ENCODE measurements at places on chromosomes 16 and 17.
A peak's percentile ranks its signal among the peaks of the same experiment; 100 is the strongest.

DNA sequence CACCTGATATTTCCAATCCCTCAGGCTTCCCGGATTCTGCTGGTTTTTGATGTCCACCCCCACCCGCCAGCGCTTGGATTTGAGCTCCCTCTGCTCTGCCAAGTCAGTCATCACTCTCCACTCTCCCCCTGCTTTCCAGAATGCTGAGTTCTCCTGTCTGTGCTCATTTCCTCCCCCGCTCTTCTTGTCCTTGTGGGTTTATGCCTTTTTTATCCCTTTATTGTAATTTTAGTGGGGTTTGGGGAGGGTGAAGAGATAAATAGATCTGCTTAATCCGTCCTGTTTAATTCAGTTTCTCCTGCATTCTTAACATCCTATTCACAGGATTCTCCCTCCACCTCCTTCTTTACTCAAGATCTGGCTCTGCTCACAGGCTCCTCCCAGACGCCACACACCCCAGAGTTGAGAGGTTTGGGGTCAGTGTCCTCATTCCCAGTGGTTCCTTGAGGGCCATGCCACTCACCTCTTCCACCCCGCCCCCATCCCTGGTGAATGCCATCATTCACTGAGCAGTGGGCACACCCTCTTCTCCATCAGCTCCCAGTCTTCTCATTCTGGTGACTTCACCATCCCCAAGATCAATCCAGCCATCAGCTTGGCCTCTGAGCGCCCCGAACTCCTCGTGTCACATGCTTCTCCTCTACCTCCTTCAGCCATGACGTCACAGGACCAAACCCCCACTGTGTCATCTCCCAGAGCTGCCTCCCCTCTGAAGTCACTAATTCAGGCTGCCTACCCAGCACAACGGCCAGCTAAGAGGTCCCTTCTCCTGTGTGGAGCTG lies 15.1 kb upstream of the GUCY2D start:
- no peak for DNase-seq

- no peak for DNase-seq
Measured at GRCh38 chr17:82924214-82924613, 84.4 kb upstream of the ZNF750 start.

DNA sequence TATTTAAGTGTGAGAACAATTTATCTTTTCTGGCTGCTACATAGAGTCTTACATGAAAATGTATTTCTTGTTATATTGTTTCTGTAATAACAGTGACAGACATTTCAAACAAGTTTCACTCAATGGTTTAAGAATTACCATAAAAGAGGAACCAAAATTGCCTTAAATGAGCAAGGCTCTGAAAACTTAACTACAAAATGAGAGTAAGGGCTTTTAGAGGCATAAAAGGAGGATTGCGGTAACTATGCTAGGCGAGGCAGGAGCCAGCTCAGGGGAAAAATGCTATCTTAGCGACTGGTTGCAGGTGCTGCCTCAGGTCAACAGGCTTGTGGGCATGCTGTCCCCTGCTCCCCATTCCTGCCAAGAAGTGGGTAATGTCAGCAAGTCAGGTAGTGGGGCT lies 81.7 kb upstream of the MSI2 start:
- DNase-seq: no peak

GRCh38 chr16:68800257-68800875 lies 43.0 kb upstream of the TANGO6 start:
- peak; percentile 81 for DNase-seq

DNA sequence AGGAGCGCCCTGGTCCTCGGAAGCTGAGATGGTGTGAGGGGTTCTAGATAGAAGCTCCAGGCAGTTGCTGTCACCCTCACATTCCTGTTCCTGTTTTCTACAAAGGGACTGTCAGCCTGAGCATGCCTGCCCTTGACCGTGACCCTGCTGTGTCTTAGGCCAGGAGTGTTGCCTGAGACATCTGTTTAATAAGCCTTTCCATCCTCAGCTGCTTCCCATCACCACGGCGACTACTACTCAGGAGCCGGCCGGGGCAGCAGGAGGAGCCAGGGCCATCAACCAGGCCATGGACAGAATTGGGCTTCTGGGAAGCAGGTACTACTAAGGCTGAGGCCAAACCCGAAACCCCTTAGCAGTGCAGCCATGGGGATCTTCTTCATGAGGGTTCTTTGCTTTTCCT lies 151.4 kb downstream of the KATNIP start:
- DNase-seq: no peak

GRCh38 chr16:76007645-76008044 lies 269.6 kb upstream of the CNTNAP4 start:
- DNase-seq: no peak
